Right ventricle myocardium superior (tissue), 1 donor: ENCODE measurements at places on chromosomes 1 and 21.

DNA sequence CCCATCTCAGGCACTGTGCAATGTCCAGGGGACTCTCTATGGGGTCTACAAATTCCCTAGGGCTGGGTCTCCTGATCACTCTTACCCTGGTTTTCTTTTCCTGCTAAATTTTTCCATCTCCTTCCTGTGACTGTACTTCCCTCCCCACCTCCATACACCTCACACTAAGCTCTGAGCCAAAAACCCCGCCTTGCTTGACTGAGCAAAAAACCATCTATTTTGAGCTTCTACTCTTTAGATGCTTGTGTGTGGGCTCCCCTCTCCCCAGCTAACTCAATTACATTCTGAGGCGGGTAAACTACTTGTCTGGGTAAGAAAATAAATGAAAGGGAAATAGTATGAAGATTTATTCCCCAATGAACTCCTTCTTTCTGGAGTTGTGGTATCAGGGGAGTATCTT, 187.9 kb downstream of the PTPRU start:
- no peak for DNase-seq

GRCh38 chr1:11357276-11357675, 84.3 kb downstream of the UBIAD1 start:
- DNase-seq: no peak

DNA sequence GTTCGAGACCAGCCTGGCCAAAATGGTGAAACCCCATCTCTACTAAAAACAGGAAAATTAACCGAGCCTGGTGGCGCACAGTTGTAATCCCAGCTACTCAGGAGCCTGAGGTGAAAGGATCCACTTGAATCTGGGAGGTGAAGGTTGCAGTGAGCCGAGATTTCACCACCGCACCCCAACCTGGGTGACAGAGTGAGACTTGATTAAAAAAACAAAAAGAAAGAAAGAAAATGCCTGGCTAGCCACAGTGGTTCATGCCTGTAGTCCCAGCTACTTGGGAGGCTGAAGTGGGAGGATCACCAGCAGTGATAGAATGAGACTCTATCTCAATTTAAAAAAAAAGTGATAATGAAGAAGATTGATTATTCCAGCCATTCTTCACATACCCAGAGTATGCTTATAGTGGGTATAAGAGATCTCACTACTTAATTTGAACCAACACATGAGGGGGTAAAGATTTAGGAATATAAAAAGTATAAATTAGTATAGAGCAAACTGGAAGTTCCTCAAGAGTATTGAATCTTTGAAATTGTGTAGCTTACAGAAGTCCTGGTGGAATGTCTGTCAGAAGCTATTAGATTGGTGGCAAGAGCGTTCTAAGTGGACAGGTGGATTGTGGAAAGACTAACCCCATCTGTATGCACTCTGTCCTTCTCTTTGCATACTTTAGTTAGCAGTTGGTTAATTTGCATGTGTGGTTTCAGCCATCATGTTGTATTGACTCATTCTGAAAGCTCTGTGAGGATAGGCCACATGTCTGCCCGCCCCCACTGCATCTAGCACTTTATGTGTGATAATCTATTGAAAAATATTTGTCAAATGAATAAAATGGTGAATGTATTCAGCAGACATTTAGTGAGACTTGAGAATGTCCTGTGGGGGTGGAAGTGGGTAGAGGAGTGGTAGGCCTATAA, 25.0 kb downstream of the RLF start:
- no peak for DNase-seq

DNA sequence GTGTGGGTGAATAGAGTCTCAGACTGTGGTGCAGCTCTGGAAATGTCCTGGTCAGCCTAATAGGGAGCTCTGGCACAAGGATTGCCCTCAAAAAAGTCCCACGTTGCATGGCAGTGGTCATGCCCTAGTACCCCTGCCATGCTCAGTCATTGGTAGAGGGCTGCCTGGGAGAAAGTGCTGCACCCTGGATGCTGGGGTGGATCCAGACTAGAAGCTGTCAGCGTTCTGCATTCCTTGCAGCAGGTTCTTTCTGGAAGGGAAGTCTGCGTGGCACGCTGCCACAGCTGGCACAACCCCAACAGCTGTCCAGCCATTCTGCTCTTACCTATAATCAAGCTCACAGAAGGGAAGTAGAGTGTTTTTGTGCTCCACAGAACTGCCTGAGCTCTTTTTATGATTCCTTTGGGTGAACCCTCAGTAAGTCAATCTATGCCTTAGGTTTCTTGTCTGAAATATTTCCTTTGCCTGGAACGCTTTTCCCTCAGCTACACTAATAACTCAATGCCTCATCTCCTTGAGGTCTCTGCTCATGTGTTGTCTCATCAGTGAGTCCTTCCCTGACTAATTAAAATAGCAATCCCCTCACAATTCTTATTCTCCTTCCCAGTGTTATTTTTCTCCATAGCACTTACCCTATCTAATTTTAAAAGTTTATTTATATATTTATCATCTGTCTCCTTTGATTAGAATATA, 61.5 kb upstream of the JAK1 start:
- DNase-seq: peak; percentile 86

DNA sequence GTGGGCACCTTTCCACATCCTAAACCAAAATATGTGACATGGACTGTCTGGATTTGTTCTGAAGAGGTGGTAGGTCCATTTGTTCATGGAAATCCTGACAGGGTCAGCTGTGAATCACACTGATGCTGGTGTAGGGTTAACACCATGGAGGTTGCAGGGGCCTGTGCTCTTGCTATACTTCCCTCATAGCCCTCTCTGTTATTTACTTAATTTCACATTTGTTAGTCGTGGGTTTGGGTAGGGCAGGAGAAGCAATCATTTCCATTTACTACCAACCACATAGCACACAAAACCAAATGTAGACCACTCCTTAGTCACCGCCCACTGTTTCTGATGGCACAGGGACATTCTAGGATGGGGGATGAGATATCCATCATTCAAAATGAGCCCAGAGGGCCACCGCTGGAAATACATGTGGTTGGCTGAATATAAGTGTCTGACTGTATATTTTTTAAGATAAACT, 61.8 kb upstream of the POU2F1 start:
- no peak for DNase-seq

DNA sequence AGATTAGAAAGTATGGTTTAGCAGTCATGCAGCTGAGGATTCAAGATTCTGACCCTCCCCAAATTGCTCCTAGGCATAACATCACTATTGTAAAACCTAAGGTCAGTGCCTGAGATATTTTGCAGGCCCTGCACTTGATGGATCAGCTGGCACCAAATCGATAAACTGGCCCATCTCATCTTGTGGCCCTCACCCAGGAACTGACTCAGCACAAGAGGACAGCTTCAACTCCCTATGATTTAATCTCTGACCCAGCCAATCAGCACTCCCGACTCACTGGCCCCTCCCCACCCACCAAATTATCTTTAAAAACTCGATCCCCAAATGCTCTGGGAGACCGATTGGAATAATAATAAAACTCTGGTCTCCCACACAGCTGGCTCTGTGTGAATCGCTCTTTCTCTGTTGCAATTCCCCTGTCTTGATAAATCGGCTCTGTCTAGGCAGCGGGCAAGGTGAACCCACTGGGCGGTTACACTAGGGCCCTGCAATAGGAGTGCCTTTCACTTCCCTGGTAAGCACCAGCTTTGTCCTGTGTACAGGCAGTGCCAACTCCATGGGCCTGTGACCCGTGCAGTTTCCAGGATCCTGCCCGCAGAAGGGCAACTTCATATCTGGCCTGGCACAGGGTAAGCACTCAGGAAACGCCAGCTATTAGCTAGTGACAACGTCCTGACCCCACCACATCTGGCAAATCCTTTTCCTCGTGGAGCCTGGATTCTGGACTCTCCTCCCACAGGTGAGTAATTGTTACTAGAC, 28.7 kb upstream of the SLC2A5 start:
- DNase-seq: no peak

- no peak for DNase-seq
Observed at GRCh38 chr1:176717066-176717750, 254.2 kb downstream of the PAPPA2 start.

GRCh38 chr21:39681845-39682244, 63.1 kb upstream of the IGSF5 start:
- DNase-seq: no peak

GRCh38 chr1:221768444-221769066, 26.7 kb upstream of the DUSP10 start:
- DNase-seq: no peak

DNA sequence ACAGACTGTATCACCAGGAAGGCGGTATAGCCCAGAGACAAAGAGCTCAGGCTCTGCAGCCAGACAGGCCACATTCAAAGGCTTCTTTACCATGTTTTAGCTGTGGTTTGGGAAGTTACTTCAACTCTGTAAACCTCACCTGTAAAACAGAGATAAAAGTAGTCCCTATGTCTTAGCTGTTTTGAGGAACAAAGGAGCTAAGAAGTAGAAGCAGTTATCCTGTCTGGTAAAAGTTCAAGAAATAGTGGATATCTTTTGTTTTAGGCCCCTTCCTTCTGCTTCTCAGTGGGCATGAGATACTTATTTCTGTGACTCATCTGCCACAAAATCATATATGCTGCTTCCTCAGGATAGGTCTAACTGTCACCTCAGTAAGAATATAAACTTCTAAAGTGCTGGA, 6.5 kb downstream of the CD34 start:
- no peak for DNase-seq

DNA sequence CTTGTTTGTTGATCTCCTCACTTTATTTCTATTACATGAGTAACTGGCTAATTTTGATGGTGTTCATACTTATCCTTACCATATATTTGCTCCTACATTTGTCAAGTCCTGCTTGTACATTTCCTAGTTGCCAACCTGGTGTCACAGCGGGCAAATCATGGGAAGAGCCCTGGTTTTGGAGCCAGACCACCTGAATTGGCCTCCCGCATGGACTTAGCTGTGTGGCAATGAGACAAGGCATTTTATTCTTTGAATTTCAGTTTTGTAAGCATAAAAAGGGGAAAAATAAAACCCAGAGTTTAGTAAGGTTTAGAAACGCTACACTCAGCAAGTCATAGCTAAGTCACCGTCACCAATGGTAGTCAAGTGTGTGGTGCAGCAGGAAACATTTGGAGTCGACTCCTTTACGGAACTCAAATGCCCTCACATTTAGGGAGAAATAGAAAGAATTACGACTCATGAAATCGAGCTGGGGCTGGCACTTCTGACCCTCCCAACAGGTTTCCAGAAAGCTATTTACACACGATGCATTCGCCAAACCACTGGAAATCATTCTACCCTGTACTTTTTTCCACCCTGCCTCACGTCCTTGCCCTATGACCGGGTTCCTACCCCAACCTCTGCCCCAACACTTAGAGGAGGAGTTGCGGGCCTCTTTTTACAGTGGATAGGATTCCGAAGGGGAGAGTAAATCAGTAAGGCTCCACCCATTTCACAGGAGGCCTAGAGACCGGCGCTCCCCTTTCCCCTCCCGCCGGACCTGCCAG, 492 bp upstream of the PGM1 start:
- DNase-seq: no peak

- no peak for DNase-seq
Observed at GRCh38 chr1:204206121-204206520, 7.7 kb downstream of the GOLT1A start.

GRCh38 chr1:83583351-83584014, 415.4 kb downstream of the TTLL7 start:
- DNase-seq: no peak
